Suppressor macrophage (primary cell): ENCODE measurements at places on chromosomes 7 and 10.

- DNase-seq: peak; percentile 21
Observed at GRCh38 chr10:132684164-132684891, 101.6 kb downstream of the NKX6-2 start.

GRCh38 chr7:109503421-109503820 lies 933.7 kb downstream of the DNAJB9 start:
- no peak for DNase-seq

DNA sequence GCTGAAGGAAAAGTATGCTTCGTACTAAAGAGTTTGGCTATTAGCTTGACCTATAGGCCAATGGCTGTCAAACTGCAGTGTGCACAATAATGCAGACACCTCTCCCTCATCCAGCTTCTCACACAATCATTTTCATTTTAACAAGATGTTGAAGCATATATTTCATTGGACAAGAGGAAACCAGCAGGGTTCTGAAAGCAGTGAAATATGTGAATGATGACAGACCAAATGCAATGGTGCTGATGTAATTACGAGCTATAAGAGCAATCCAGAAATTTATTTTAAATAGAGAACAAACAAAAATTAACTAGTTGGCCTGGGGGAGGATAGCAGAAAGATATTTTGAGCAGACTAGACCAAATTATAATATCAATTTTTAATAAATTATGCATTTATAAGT lies 331.5 kb upstream of the AKR1E2 start:
- no peak for DNase-seq

- no peak for DNase-seq
Observed at GRCh38 chr7:82631998-82632397, 188.4 kb upstream of the CACNA2D1 start.

DNA sequence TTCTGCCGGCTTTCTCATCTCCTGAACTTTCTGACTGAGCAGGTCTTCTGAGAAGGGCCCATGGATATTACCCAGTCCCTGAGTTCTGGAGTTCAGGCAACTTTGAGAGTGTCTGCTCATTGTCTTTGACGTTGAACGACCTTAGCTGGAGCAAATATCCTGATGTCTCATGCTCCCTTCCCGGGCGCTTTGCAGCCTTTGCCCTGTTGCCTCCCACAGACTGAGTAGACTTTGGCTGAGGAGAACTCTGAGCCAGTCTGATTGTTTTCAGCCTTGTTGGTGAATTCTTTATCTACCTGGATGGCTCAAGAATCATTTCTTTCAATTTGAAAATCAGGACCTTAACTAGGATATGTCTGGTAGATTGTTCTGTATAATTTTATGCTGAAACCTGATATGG lies 353.7 kb downstream of the GLRX3 start:
- no peak for DNase-seq

GRCh38 chr10:25226775-25227682 lies 52.2 kb downstream of the GPR158 start:
- peak; percentile 19 for DNase-seq
